Stimulated activated CD4-positive, alpha-beta T cell treated with anti-CD3 and anti-CD28 coated beads, Interleukin-1b, Interleukin-23, amount 100 ng/mL, for 4 hours (primary cell): ENCODE measurements at places on chromosomes 7 and 10.

- DNase-seq: no peak
These were observed 52.9 kb downstream of the PARD3 start for GRCh38 chr10:34762156-34762555.

DNA sequence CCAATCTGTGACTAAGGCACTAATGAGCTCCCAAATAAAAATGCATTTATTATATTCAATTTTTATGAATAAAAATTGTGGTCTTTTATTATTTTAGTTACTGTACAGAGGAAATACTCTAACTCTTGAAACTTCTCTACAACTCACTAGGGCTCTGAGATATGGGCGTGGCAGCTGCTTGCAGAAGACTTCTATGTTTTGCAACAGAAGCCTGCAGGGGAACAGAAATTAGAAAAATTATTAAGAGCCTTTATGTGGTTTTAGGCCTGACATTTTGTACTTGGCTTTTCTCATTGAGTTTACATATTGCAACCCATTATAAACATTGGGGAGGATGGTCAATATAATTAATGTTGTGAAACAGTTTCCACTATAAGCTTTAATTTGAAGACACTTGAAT lies 581.4 kb downstream of the TNS3 start:
- no peak for DNase-seq

DNA sequence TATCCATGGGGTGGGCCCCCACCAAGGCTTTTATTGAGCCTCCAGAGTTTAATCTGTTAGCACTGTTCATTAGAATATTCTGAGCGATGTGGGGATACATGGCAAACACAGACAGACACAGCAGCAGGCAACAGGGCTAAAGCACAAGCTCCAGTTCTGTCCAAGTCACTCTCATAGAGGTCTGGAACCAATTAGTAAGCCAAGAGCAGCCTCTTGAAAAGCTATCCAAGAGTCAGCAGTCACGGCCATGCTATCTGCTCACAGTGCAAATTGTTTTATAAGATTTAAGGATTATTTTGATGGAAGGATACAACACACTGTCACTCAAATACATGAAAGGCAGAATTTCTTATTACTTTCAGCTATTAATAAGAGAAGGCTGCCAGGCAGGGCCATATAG lies 86.4 kb upstream of the DGKB start:
- no peak for DNase-seq

DNA sequence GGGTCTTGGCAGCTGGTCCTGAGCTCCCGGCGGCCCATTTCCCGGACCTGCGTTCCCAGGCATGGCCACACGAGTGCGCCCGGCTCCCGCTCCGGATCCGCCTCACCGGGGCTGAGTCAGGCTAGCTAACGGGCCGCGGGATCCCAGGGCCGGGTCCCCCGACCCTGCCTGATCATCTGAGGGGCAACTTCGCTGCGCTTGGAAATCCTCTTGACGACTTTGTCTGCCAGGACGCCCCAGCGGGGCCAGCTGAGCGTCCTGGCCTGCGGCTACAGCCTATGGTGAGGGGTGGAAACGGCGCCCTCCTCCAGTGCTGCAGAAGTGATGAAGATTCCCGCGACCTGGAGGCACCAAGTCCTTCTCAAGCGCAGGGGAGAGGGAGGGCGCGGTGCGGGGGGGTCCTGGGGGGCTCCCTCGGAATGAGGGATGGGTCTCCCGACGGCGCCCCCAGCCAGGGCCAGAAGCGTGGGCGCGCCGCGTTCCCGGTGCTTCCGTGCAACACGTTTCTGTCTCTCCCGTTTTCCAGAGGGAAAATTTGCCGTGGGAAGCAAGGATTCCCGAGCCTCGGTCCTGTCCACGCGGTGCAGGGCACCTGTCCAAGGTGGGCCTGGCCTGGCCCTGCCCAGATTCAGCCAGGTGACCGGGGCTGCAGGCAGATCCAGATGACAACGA lies 212.4 kb downstream of the CCSER2 start:
- DNase-seq: peak; percentile 64

GRCh38 chr7:141418066-141418465 lies 133.1 kb upstream of the AGK start:
- no peak for DNase-seq

GRCh38 chr10:30940256-30940655 lies 91.4 kb downstream of the ZNF438 start:
- no peak for DNase-seq

DNA sequence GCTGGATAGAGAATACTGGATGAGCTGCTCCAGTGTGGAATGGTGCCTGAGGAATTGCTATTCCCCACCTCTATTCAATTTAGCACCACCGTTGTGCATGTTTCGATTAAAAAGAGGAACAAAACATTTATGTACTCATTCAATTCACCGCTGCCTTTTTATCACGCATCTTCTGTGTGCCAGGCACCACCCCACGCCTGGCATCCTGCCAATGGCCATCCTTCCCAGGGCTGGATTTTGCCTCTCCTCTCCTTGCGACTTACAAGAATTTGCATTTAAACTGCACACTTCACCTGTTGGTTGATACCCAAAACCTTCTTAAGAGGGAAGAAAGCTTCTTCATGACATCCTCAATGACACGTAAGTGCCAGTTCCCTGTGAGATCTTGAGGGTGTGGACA lies 110.2 kb upstream of the DPP6 start:
- no peak for DNase-seq

DNA sequence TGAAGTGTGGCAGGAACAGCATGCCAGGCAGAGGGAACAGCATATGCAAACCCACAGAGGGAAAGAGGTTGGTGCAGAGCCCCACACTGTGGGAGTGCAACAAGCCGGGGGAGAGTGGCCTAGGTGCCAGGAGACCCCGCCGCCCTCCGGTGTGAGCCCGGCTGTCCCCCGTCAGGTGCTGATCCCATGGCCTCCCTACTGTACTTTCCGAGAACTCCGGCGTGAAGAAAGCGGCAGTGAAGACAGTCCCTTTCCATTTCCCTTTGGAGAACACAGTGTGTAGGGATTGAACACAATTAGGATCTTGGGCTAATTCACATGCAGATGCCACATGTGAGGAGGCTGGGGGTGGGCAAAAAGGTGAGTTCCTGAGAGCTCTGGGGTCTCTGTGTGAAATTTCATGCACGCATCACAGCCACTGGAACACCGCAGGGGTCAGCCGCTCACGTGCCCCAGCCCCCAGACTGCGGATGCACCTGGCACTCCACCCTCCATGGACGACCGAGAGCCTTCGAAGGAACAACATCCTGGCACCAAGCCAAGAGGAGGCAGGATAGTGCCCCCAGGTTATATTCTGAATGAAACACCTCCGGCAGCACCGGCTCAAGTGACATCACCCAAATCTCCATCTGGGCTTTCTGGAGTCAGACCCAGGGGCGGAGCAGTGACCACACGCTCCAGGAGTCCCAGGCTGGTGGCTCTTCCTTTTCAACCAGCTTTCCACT lies 82.1 kb upstream of the PPP2R2D start:
- DNase-seq: no peak

DNA sequence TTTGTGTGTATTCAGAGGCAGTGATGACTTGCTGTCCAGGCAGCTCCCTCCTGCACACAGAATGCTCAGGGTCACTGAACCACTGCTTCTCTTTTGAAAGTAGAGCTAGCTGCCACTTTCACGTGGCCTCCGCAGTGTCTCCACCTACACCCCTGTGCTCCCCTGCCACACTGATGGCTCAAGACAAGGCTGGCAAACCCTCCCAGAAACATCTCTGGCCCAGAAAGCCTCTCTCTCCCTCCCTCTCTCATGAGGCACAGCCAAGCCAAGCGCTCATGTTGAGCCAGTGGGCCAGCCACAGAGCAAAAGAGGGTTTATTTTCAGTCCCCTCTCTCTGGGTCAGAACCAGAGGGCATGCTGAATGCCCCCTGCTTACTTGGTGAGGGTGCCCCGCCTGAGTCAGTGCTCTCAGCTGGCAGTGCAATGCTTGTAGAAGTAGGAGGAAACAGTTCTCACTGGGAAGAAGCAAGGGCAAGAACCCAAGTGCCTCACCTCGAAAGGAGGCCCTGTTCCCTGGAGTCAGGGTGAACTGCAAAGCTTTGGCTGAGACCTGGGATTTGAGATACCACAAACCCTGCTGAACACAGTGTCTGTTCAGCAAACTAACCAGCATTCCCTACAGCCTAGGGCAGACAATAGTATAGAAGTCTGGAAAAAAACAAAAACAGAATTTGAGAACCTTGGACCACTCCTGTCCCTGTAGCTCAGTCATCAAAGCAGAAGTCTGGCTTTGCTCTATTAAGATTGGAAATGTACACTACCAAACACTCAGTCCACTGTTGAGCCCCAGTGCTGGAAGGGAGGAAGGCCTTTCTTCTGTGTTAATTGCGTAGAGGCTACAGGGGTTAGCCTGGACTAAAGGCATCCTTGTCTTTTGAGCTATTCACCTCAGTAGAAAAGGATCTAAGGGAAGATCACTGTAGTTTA lies 15.8 kb downstream of the SCD start:
- no peak for DNase-seq

DNA sequence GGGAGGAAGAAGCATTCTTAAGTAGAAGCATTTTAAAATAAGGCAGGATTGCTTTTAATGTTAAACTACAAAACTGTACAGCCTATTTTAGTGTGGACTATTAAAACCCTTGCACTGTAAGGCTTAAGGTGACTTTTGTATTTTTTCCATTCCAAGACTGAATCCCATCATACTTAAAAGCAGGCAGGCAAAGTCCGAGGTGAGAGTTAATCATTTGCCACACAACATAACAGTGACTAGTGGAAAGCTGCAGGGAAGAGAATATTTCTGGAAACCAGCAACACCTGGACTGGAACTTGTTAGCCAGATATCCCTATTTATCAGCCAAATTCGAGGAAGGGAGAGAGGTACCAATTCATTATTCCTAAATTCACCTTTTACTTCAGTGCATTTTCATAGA lies 3.5 kb downstream of the PRR15 start:
- DNase-seq: no peak

- DNase-seq: no peak
These were observed 495.1 kb downstream of the AUTS2 start for GRCh38 chr7:70093205-70093904.

GRCh38 chr7:35380739-35381224 lies 126.9 kb upstream of the TBX20 start:
- no peak for DNase-seq

- no peak for DNase-seq
These were observed 95.3 kb upstream of the GNAI1 start for GRCh38 chr7:80039251-80039884.

GRCh38 chr7:2444476-2444875 lies 31.7 kb downstream of the GRIFIN start:
- DNase-seq: no peak

GRCh38 chr7:154680894-154681659 lies 321.8 kb downstream of the PAXIP1 start:
- DNase-seq: no peak

DNA sequence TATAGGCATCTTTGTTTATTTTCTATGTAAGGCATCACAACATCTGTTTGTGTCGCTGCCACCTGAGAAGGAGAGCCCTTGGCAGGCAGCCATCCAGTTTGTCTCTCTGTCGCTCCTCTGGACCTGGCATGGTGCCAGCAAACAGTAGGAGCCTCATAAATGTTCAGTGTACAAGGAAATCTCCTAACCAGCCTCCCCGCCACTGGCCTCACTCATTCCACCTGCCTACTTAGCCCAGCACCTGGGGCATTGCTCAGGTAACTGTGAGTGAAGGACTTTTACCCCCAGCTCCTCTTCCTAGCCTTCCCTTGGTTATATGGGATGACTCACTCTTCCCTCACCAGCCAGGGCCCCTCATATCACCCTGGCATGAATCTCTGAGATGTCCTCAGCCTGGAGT lies 61.7 kb upstream of the NPTX2 start:
- no peak for DNase-seq

DNA sequence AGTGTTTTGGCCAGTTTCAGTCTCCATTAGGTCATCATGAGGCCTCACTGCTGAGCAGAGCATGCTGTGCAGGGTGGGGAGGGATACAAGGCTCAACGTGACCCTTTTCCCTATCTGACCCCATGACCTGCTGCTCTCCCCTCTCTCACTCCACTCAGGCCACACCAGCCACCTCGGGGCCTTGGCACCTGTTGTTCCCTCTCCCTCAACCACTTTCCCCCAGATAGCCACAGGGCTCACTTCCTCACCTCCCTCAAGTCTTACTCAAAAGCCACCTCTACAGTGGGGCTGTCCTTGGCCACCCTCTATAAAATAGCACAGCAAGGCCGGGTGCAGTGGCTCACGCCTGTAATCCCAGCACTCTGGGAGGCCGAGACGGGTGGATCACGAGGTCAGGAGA lies 13.9 kb downstream of the SH3PXD2A start:
- no peak for DNase-seq

DNA sequence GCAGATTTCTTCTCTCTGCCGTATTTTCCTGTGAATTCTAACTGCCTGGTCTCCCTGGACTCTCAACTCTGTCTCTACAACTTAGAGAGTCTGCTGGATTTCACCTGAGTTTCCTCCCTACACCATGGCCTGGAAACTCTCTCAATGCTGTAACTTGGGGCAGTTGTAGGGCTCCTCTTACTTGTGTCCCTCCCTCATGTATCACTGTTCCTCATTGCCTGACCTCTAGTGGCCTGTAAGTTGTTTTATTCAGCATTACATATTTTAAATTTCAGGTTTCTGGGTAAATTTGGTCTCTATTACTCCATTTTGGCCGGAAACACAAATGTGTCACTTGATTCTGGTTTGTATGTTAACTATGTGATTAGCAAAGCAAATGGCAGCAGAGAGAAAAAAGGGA lies 70.9 kb downstream of the DYNC1I1 start:
- DNase-seq: no peak

DNA sequence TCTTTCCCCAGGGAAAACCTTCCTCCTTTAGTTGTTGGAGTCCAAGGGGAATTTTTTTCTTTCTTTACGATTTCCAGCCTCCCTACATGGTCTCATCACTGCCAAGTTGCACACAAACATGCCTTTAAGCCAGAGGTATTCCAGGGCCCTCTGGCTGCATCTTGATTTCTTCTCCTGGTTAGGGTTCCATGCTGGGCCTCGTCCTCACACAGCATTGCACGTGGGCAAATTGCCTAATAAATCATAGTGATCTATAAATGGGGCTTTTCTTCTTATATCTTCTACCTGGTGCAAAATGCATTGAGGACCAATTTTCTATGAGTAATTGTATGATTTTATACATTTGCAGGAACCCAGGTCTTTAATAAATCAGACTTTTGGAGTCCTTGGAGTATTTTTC lies 284.2 kb downstream of the C7orf25 start:
- no peak for DNase-seq

DNA sequence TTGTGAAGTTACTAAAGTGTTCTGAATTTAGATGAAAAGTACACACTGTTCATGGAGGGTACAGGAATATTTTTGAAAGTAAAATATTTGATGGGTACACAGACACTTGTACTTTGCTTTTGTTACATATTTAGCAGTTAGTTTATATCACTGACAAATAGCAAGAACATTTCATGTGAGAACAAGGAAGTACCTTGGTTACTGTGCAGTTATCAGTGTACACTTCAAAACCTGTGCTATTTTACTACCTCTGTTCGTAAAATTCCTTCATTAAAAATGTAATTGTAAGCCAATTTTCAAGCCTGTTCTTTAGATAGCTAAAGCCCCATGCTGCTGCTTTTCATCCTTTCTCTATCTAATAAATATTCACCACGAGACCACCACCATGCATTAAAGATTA lies 39.8 kb upstream of the WASL start:
- DNase-seq: no peak

GRCh38 chr7:99137411-99138180 lies 6.3 kb downstream of the SMURF1 start:
- DNase-seq: no peak
